ENCODE measurements at places on chromosomes 11 and 22.

GRCh38 chr22:49699476-49699875, 128.2 kb downstream of the BRD1 start:
- H3K36me3 ChIP-seq, result no peaks in the 10 kb centered on the region
- H3K4me3 ChIP-seq, result no peak overlapping the region
- DNase-seq, result no peak
- H3K4me1 ChIP-seq, result no peaks in the 10 kb centered on the region

DNA sequence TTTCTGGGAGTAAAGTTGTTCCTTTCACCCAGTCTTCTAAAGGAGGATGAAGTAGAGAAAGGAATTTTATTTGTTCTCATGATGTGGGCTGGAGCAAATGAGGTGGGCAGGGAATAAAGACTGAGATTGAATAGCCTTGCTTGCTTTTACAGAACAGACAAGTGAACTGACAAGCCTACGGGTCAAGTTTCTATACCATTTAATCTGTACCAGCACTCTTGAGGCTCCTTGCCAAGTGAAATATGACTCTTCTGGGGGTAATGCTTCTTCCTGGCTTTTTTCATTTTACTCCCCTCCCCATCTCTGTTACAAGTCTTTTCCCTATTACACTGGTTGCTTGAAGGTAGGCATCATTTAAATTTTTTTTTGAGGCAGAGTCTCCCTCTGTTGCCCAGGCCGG, 54.8 kb downstream of the CSTPP1 start:
- DNase-seq, result no peak
- H3K4me3 ChIP-seq, result no peak overlapping the region
- H3K27ac ChIP-seq, result no peak overlapping the region
- H3K4me1 ChIP-seq, result no peaks in the 10 kb centered on the region
- H3K27me3 ChIP-seq, result no peaks in the 10 kb centered on the region
- peaks cover 3% of the 10 kb centered on the region for H3K36me3 ChIP-seq

DNA sequence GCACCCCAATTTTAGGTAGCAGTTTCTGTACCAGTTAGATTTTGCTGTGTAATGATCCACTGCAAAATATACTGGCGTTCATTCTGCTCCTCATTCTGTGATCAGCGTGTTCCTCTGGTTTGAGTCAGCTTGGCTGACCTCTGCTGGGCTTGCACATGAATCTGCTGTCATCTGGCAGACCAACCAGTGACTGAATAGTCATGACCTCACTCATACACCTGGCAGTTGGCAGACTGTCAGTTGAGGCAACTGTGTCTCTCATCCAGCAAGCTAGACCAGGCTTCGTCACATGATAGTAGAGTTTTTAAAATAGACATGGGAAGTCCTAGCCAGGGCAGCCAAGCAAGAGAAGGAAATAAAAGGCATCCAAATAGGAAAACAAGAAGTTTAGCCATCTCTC, 316.3 kb upstream of the LARGE1 start:
- no peak overlapping the region for H3K4me3 ChIP-seq
- DNase-seq, result no peak
- H3K27me3 ChIP-seq, result no peaks in the 10 kb centered on the region
- H3K36me3 ChIP-seq, result no peaks in the 10 kb centered on the region
- no peak overlapping the region for H3K27ac ChIP-seq
- H3K4me1 ChIP-seq, result no peaks in the 10 kb centered on the region

GRCh38 chr22:26851125-26851524, 193.7 kb downstream of the MIAT start:
- H3K27ac ChIP-seq, result no peak overlapping the region
- no peak for DNase-seq
- no peaks in the 10 kb centered on the region for H3K27me3 ChIP-seq
- peaks cover 4% of the 10 kb centered on the region for H3K36me3 ChIP-seq
- no peaks in the 10 kb centered on the region for H3K4me1 ChIP-seq

DNA sequence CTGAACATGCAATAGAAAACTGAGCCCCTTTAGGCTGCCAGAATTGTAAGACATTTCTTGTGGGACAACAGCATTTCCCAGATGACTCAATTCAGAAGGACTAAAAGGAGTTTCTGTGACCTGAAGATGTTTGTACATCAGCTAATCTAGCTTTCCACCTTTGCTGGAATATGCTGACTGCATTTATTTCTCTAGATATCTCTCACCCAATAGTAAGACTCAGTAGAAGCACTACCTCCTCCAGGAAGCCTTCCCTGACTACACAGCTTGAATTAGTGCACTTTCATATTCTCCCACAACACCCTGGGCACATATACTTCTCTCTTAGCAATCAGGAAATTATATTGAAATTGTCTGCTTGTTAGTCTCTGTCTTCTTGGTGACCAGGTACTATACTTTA, 98.1 kb upstream of the BLID start:
- no peak for DNase-seq
- H3K27ac ChIP-seq, result no peak overlapping the region
- H3K4me1 ChIP-seq, result no peaks in the 10 kb centered on the region

GRCh38 chr22:39148026-39148726, 4.3 kb downstream of the CBX7 start:
- H3K4me1 ChIP-seq, result peaks cover 86% of the 10 kb centered on the region
- H3K4me3 ChIP-seq, result no peak overlapping the region
- peaks cover 31% of the 10 kb centered on the region for H3K36me3 ChIP-seq
